Progenitor cell of endocrine pancreas (in vitro differentiated cells): ENCODE measurements at places on chromosomes 1 and 21. TPM values are rescaled to one million over a fixed set of nuclear protein-coding genes. Genes with fewer than 3 reads are reported as not detected.

- H3K4me3 ChIP-seq, result no peak overlapping the region
- DNase-seq, result no peak
- peak overlapping the region; percentile 85 for H3K27ac ChIP-seq
- peaks cover 17% of the 10 kb centered on the region for H3K4me1 ChIP-seq
- H3K36me3 ChIP-seq, result no peaks in the 10 kb centered on the region
These were observed 62.3 kb downstream of the OPTC start for GRCh38 chr1:203556047-203556851.

DNA sequence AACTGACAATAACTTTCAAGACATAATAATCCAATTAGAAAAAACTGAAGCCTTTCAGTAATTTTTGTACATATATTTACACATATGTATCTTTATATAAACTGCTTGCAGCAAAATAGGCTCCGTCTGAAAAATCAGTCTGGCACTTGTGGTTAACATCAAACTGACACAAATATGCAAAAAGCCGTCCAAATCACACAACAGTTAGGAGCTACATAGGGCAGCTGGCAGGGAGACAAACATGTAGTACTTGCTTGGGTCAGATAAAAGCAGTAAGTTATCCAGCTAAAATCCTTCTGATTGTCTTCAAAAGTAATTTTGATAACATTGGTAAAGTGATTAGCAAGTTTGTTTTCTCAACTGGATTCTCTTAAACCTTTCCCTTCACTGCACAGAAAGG lies 14.7 kb upstream of the GUCA2A start:
- H3K36me3 ChIP-seq, result peaks cover 2% of the 10 kb centered on the region
- DNase-seq, result no peak
- no peak overlapping the region for H3K4me3 ChIP-seq
- H3K4me1 ChIP-seq, result peaks cover 11% of the 10 kb centered on the region

DNA sequence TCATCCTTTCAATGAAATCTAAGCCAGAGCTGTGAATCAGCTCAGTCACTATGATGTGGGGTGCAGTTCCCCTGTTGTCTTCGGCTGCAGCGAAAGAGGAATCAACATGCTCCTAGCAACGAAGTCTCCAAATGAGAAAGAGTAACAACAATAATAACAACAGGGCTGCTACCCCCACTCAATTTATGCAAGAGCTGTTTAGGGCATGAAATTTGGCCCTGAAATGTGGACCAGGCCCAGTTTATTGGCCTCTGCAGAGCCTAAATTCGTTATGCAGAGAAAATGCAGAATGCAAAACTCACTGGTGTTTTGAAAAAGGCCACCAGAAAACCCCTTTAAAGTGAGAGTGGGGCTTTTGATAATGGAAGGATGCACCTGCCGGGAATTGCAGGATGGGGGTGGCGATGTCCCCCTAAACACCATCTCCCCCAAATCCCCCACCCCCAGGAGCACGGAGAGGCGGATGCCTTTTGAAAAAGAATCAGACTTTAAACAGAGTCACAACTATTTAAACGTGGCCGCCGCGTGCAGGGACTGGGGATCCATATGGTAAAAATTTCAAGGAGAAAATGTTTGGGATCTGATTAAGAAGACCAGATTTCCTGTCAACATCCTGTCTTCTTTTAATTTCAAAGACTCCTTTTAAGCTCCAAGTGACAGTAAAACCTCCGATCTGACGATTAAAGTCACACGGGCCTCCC lies 1.9 kb downstream of the RUNX3 start:
- H3K4me3 ChIP-seq, result no peak overlapping the region
- no peaks in the 10 kb centered on the region for H3K36me3 ChIP-seq
- H3K27ac ChIP-seq, result no peak overlapping the region
- H3K27me3 ChIP-seq, result peaks cover 78% of the 10 kb centered on the region

DNA sequence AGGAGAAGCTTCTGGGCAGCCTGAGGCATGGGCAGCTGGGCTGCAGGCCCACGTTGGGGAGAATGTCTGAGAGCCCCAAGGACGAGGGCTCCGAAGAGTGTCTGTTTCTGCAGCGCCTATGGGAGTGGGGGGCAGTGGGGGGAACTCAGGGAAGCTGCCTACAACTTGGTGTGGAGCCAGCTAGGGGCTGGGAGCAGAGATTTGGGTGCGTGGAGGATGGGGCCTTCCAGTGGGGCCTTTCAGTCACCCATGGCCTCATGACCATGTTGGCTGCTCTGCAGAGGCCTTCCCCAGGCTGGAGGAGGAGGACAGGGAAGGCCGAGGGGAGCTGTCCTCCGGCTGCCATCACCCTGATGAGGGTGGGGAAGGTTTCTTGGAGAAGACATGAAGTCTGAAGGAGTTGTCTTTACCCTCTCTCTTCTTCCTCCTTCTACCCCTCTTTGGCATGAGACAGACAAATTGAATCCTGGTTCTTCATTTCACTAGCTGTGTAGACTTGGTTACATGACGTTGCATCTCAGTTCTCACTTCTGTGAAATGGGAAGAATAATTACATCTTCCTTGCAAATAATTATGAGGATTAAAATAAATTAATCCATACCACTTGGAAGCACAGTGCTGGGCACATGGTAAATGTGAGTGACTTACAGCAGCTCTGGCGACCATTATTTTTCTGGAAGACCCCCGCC lies 8.3 kb downstream of the PPFIA4 start:
- H3K36me3 ChIP-seq, result no peaks in the 10 kb centered on the region
- no peak for DNase-seq
- H3K27me3 ChIP-seq, result peaks cover 54% of the 10 kb centered on the region
- H3K4me1 ChIP-seq, result no peaks in the 10 kb centered on the region
- H3K4me3 ChIP-seq, result no peak overlapping the region

- H3K36me3 ChIP-seq, result no peaks in the 10 kb centered on the region
- H3K27me3 ChIP-seq, result peaks cover 35% of the 10 kb centered on the region
- no peak overlapping the region for H3K27ac ChIP-seq
- no peak overlapping the region for H3K4me3 ChIP-seq
- DNase-seq, result no peak
These were observed 18.3 kb upstream of the EFHD2 start for GRCh38 chr1:15391366-15391765.

- no peaks in the 10 kb centered on the region for H3K36me3 ChIP-seq
- no peak overlapping the region for H3K4me3 ChIP-seq
- H3K4me1 ChIP-seq, result no peaks in the 10 kb centered on the region
- DNase-seq, result no peak
- peaks cover 37% of the 10 kb centered on the region for H3K27me3 ChIP-seq
- no peak overlapping the region for H3K27ac ChIP-seq
These were observed 681 bp upstream of the GPR61 start for GRCh38 chr1:109538827-109539555.

- no peaks in the 10 kb centered on the region for H3K36me3 ChIP-seq
- peaks cover 3% of the 10 kb centered on the region for H3K4me1 ChIP-seq
- H3K27ac ChIP-seq, result no peak overlapping the region
- no peak overlapping the region for H3K4me3 ChIP-seq
These were observed 12.0 kb upstream of the SIM2 start for GRCh38 chr21:36686955-36687354.

- peaks cover 7% of the 10 kb centered on the region for H3K4me1 ChIP-seq
- no peak overlapping the region for H3K4me3 ChIP-seq
- H3K27ac ChIP-seq, result no peak overlapping the region
- H3K27me3 ChIP-seq, result no peaks in the 10 kb centered on the region
- H3K36me3 ChIP-seq, result peaks cover 16% of the 10 kb centered on the region
These were observed 5.4 kb downstream of the HECTD3 start for GRCh38 chr1:45005761-45006160.

GRCh38 chr1:115112496-115113375 lies 23.4 kb upstream of the TSPAN2 start:
- no peaks in the 10 kb centered on the region for H3K36me3 ChIP-seq
- no peak overlapping the region for H3K4me3 ChIP-seq

DNA sequence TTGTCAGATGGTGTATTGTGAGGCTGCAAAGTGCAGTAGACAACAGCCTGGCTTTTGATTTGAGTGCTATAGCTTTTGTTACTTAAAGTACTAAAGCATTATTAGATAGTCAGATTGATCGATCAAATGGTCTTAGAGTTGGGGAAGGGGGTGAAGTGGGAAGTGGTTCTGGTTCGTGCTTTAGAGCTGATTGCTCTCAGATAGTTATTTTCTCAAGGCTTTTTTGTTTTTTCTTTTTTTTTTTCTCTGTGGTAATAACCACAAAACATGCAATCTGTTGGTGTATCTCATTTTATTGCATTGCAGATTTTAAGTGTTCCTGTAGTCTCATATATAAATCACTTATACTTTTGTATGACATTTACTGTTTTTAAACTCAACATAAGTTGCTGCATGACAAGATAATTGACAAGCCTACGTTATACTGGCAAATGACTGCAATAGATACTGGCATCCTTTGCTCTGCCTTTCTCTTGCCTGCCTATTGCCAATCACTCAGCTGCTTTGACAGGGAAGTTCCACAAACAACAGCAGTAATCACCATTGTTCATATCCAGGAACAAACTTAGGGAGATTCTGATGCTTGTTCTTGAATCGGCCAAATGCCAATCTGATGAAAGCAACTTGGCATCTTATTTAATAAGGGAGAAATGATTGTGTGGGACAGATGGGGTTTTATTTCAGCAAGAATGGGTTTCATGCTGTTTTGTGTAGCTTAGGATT lies 125.0 kb upstream of the B3GALT2 start:
- peaks cover 39% of the 10 kb centered on the region for H3K27me3 ChIP-seq
- peaks cover 34% of the 10 kb centered on the region for H3K4me1 ChIP-seq
- H3K36me3 ChIP-seq, result no peaks in the 10 kb centered on the region
- no peak for DNase-seq

- no peak overlapping the region for H3K4me3 ChIP-seq
- no peaks in the 10 kb centered on the region for H3K27me3 ChIP-seq
- H3K36me3 ChIP-seq, result peaks cover 13% of the 10 kb centered on the region
- no peaks in the 10 kb centered on the region for H3K4me1 ChIP-seq
These were observed 20.7 kb upstream of the IKBKE start for GRCh38 chr1:206449565-206449964.

DNA sequence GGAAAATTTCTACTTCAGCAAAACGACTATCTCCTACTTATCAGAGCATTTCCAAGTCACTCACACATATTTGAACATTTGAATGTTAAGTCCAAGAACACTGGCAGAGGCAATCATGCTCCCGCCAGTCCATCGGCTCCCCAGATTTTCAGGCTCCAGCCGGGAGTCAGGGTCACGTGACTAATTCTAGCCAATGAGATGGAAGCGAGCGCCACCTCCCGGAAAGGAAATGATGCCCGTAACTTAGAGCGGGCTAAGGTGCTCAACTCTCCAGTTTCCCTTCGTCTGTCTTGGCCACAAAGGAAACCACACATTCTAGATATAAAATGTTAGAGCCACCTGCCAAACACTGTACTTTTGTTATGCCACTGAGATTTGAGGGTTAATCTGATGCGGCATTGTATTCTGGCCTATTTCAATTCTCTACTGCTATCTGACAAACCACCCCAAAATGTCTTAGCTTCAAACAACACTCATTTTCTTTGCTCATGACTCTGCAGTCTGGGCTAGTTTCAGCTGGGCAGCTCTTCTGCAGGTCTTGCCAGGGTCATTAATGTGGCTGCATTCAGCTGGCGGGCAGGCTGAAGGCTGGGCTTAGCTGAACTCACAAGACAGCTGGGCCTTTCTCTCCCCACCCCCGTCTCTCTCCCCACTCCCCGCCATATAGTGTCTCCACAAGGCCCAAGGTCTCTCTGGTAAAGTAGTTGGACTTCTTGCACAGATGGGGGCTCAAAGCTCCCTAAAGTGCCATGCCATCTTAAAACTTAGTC lies 16.5 kb upstream of the LHX4 start:
- no peaks in the 10 kb centered on the region for H3K36me3 ChIP-seq
- H3K4me1 ChIP-seq, result no peaks in the 10 kb centered on the region
- no peak overlapping the region for H3K27ac ChIP-seq
- no peak overlapping the region for H3K4me3 ChIP-seq
- DNase-seq, result no peak

- no peak overlapping the region for H3K4me3 ChIP-seq
- no peaks in the 10 kb centered on the region for H3K36me3 ChIP-seq
- H3K27ac ChIP-seq, result no peak overlapping the region
- DNase-seq, result no peak
These were observed 26.4 kb upstream of the KAZN start for GRCh38 chr1:14571810-14572767.

DNA sequence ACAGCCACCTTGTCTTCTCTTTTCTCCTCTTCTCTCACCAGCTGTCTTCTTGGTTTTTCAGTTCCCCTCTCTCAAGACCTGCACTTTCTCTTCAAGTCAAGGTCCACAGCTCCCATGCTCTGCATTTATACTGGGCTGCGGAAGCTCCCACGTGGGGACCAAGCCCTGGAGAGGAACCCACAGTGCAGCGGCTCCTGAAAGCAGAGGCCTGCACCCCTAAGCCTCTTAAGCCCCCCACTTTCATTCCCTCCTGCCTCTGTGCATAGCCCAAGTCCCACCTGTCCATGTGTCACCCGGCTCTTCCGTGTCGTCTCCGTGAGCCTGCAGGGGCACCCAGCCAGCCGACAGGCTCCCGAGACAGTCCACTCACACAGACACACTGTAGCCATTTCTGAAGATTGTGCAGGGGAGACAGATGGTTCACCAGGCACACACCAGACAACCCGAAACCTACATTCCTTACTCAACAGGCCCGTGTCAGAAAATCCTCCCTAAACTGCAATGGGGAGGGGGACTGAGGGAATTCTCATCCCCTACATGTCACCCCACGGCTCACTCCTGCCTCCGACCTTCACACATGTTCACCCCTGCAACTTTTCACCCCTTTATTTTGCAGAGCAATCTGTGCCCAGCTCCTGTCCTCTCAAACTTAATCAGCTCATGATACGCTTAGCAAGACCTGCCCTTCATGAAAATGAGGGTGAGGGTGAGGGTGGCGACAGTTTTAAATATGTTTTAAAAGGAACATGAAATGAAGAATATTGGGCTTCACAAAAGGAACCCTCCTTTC lies 6.3 kb downstream of the MX2 start:
- no peaks in the 10 kb centered on the region for H3K36me3 ChIP-seq
- no peak overlapping the region for H3K27ac ChIP-seq
- no peak for DNase-seq
- peaks cover 28% of the 10 kb centered on the region for H3K27me3 ChIP-seq

GRCh38 chr1:31389616-31390015 lies 16.7 kb upstream of the FABP3 start:
- H3K27me3 ChIP-seq, result peaks cover 14% of the 10 kb centered on the region
- no peak for DNase-seq
- H3K36me3 ChIP-seq, result no peaks in the 10 kb centered on the region
- H3K4me1 ChIP-seq, result peaks cover 10% of the 10 kb centered on the region

- H3K4me1 ChIP-seq, result peaks cover 4% of the 10 kb centered on the region
- no peak for DNase-seq
- peaks cover 89% of the 10 kb centered on the region for H3K27me3 ChIP-seq
- no peak overlapping the region for H3K27ac ChIP-seq
- no peak overlapping the region for H3K4me3 ChIP-seq
These were observed 10.6 kb downstream of the GFI1 start for GRCh38 chr1:92476071-92476631.

The PRKAA2 gene
- total RNA-seq, result 8.6 and 8.9 TPM in 2 replicates

The SYT11 gene
- 1.7 and 2.0 TPM in 2 replicates for total RNA-seq

The DR1 gene
- total RNA-seq, result 35.9 and 36.8 TPM in 2 replicates

The TMEM51 gene
- total RNA-seq, result 14.8 and 14.9 TPM in 2 replicates

The SDHB gene
- 46.3 and 51.6 TPM in 2 replicates for total RNA-seq

The KRTAP13-2 gene
- total RNA-seq, result not detected in 2 replicates

The NBPF3 gene
- 19.4 and 20.1 TPM in 2 replicates for total RNA-seq

The GPR3 gene
- 1.00 and 1.1 TPM in 2 replicates for total RNA-seq

The LCE1D gene
- not detected in 2 replicates for total RNA-seq

The PADI2 gene
- total RNA-seq, result 0.50 and 0.87 TPM in 2 replicates

The FAM167B gene
- 3.8 and 4.4 TPM in 2 replicates for total RNA-seq

The LAX1 gene
- not detected in 2 replicates for total RNA-seq
